Hematopoietic multipotent progenitor cell treated with erythropoietin and hydrocortisone succinate and interleukin-3 and kit ligand, for 6 days (in vitro differentiated cells): ENCODE measurements at places on chromosomes 3 and 15.
A peak's percentile ranks its signal among the peaks of the same experiment; 100 is the strongest.

DNA sequence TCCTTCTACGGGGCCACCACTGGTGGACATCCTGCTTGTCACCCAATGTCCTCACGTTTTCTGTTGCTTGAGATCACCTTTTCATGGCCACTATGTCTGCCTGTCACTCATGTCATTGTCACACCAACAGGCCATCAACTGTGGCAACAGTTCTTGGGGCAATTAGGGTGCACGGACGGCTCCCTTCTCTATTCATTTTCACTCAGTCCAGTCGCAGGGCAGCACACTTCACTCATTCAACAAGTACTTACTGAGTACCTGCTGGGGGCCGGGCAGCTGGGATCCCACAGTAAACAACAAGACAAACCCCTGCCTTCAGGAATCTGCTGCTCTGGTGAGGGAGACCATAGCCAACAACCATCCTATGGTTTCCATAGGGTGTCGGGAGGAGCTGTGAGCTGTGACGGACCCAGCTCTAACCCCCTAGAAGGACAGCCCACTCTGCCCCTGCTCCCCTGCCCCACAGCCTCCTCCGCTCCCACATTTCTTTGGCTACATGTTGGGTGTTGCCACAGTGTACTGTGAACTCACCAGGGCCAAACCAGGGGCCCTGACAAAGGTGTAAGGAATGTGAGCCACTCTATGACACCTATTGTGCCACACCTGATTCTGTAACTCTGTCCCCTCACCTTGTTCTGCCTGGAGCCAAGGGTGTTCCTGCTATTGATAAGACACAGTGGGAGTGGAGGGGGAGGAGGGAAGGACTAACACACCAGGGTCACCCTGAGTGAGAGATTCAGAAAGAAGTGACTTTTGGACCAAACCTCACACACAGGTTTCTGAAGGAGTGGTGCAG, 1.9 kb downstream of the VILL start:
- DNase-seq, result no peak

DNA sequence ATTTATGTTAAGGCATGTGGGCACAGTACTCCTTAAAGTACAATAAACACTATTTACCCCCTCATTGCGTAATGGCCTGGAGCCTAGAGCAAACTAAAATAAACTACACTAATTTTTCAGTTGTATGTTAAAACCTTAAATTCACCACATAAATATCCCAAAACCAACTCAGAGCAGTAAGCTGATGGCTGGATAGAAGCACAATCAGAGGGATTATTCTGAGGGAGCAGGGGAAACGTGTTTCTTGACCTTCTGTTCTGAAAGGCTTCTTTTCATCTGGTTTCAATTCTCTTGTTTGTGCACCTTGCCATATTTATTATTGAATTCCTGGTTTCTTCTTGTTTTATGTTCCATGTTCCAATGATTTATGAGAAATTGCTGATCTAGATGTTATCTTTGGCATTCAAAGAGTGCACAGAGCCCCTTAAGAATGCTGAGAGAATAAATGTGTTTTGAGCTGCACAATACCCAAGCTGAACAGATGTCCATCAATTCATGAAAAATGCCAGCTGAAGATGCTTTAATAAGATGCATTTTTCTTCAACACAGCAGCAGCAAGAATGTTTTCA, 29.6 kb downstream of the RPL22L1 start:
- DNase-seq, result no peak

DNA sequence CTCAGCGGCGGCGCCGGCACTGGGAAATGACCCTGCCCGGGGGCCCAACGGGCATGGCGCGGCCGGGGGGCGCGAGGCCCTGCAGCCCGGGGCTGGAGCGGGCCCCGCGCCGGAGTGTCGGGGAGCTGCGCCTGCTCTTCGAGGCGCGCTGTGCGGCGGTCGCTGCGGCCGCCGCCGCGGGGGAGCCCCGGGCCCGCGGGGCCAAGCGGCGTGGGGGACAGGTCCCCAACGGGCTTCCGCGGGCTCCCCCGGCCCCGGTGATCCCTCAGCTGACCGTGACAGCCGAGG, 172 bp downstream of the ITPKA start:
- DNase-seq, result no peak

DNA sequence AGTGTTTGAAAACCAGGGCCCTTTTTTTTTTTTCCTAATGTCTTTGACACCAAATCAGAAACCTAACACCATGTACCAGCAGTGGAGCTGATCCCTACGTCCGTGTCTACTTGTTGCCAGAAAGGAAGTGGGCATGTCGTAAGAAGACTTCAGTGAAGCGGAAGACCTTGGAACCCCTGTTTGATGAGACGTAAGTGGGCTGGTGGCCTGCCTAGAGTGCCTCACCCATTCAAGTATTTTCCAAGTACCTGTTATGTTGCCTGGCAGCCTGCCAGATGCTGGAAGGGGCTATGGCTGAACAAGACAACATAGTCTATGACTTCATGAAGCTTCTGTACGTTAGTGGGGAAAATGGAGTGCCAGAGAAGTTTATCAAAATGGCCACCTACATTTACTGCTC, 39.7 kb downstream of the ESYT3 start:
- DNase-seq, result no peak

DNA sequence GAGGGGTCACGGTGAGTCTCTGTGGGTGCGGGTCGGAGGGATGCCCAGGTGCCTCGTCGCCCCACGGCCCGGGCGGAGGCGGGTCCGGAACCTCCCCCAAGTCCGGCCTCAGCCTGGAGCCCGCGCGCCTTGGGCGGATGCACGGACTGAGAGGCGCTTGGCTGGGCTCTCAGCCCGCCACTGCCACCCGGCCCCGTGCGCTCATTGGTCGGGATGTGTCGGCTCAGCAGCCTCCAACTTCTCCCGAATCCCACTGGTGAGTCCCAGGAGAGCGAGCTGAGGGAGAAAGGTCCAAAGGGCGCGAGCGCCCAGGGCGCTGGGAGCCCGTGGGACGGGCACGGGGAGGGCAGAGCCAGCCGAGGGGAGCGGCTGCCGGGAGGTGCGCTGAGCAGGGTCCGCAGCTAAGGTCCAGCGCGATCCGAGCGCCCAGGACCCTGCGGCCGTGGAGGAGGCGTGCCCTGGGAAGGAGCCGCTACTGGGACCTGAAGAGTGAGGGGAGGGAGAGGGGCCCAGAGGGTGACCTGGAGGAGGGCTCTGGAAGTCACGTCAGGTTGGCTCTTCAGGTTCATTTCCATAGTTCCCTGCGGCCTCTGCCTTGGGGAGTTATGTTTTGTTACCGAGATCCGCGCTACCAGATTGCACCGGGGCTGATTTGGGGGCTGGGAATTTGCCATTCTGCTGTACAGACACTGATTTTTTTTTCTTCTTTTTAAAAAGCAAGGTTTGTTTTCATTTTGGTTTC, at the start of gene MME:
Gene MME, plus strand, starts transcription at position 574 of the 742 bp plus-strand sequence. CDS start 3,849 bp downstream, outside the sequence.
- DNase-seq, result no peak

DNA sequence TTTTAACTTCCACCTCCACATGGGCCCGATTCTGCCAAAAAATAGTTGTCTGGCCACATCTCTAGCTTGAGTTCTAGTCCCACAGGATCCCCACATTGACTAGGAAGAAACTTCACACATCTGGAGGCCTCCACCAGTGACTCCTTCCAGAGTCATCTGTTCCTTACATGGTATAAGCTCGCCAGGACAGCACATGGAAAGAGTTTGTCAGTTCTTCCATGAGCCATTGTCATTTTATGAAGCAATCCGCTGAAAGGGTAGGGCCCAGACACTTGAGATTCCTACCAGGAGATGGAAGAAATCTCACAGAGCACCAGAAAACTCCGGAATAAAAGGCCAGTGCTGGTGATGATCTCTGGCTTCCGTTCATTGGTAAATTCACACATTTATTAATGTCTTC, 350.5 kb upstream of the ICE2 start:
- DNase-seq, result no peak

GRCh38 chr3:41690766-41691563, 270.9 kb downstream of the ULK4 start:
- DNase-seq, result peak; percentile 57

GRCh38 chr15:58344213-58345070, 87.3 kb upstream of the LIPC start:
- peak; percentile 9 for DNase-seq

GRCh38 chr15:24985224-24985623, 30.4 kb downstream of the SNRPN start:
- DNase-seq, result no peak

GRCh38 chr15:65476903-65477302, 40.6 kb downstream of the DPP8 start:
- DNase-seq, result no peak

GRCh38 chr15:32701863-32702262, 15.9 kb upstream of the GREM1 start:
- no peak for DNase-seq

GRCh38 chr3:32551087-32551486, 19.6 kb downstream of the DYNC1LI1 start:
- DNase-seq, result no peak

GRCh38 chr3:120077731-120078130, 16.5 kb downstream of the GSK3B start:
- no peak for DNase-seq

DNA sequence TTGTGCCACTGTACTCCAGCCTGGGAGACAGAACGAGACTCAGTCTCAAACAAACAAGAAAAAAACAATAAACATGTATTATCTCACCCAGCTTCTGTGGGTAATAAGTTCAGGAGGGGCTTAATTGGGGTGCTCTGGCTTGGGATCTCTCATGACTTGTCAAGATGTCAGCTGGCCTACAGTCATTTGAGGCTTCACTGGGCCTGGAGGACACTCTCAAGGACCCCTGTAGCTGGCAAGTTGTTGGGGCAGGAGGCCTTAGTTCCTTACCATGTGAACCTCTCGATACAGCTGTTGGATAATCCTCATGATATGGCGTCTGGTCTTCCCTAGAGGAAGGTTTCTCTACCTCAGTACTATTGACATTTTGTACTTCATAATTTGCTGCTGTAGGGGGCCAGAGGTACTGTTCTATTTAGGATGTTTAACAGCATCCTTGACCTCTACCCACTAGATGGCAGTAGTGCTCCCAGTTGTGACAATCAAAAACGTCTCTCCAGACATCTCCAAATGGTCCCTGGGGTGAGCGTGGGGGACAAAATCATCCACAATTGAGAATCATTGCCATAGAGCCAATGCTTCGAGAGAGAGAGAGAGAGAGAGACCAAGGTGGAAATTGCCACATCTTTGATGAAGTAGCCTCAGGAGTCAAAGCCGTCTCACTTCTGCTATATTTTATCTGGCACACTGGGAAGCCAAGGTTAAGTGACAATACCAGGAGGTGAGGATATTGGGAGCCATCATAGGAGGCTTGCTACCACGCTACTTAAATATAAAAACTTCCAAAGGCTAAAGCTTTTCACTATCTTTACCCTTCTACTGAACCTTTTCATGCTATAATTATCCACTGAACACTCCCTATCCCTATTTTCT, 23.9 kb upstream of the SLTM start:
- peak; percentile 91 for DNase-seq

DNA sequence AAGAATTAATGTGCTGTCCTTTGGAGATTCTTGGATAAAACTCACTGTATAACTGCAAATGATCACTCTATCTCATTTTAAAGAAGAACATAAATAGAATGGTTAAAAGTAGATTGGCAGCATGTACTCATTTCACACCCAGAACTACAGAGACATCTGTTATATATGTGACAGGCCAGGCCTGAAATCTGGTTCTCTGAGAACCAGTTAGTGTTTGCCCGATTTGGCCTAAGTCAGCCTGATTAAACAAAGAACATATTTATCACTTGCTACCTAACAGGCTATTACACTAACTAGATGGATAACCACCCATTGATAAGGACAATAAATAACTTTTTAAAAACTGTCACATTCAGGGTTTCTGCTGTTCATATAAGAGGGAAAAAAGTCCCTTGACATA, 460.1 kb downstream of the CNTN4 start:
- DNase-seq, result no peak

DNA sequence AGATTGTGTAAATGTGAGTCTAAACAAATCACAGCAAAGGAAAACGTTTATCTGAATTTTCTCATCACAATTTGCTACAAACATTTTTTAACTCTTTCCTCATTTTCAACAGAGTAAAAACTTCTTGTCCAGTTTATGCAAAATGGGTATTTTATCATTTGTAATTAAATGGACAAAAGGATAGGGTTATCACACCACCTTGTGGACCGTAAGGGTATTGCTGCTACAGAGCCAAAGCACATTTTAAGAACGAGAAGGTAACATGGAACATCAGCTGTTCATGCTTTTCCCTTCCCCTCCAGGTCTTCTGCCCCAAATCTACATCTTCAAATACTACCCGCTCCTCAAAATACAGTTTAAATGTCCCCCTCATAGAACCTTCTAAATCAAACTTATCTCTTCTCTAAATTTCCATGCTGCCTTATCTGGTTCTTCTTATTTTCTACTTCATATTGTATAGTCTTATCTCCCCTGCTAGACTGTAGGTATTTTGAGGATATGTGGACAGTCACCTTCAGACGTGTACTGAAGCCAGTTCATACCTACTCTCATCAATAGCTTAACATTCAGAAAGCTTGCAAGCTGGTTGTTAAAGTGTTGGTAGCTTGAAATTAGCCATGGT, 12.8 kb upstream of the SETMAR start:
- peak; percentile 72 for DNase-seq

- DNase-seq, result peak; percentile 68
Observed at GRCh38 chr3:13015286-13016082, 57.7 kb downstream of the IQSEC1 start.

DNA sequence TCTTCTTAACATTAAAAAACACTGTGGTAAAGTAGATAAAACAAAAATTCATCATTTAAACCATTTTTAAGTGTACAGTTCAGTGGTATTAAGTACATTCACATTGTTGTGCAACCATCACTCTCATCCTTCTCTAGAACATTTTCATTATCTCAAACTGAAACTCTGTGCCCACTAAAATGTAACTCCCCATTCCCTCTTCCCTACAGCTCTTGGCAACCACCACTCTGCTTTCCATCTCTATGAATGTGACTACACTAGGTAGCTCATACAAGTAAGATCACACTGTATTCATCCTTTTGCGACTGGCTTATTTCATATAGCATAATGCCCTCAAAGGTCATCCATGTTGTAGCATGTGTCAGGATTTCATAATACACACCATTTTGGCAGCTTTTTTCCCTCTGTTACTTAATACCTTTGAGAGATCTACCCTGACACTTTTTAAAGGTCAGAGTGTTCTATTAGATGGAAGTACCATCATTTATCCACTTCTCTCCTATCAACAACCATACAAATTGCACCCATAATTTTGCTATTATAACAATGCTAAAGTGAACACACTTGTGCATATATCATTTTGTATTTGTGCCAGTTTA, 42.9 kb upstream of the FRMD4B start:
- DNase-seq, result no peak

DNA sequence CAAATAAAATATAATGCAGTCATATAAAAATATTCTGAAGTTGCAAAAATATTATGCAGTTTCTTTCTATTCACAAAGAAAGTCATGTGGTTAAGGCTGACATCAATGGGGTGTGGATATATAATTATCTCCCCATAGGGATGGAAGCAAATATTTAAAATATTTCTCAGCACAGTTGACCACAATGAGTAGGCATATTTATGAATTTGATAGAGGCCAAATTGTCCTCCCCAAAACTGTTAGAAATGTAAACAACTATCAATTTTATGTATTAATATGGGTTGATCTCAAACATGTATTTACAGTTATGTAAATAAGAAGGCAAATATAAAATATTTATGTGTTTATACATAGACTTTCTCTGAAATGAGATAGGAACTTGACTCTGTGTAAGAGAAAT, 246.0 kb upstream of the CBLB start:
- DNase-seq, result peak; percentile 81

GRCh38 chr3:115595611-115596275, 27.6 kb upstream of the GAP43 start:
- no peak for DNase-seq
